Left kidney (tissue), 8 donors: ENCODE measurements at places on chromosomes 2 and 18. TPM values are rescaled to one million over a fixed set of nuclear protein-coding genes. Genes with fewer than 3 reads are reported as not detected.

DBI gene
- 219 TPM for polyA plus RNA-seq

TMEM247 gene
- polyA plus RNA-seq, result not detected

GRCh38 chr18:69944436-69944835, 3.2 kb downstream of the CD226 start:
- no peak for DNase-seq

CRYGC gene
- not detected for polyA plus RNA-seq

- DNase-seq, result no peak
Measured at GRCh38 chr2:47174733-47175361, 19.7 kb upstream of the STPG4 start.

GRCh38 chr2:158773121-158773520, 22.0 kb upstream of the DAPL1 start:
- no peak for DNase-seq

DNA sequence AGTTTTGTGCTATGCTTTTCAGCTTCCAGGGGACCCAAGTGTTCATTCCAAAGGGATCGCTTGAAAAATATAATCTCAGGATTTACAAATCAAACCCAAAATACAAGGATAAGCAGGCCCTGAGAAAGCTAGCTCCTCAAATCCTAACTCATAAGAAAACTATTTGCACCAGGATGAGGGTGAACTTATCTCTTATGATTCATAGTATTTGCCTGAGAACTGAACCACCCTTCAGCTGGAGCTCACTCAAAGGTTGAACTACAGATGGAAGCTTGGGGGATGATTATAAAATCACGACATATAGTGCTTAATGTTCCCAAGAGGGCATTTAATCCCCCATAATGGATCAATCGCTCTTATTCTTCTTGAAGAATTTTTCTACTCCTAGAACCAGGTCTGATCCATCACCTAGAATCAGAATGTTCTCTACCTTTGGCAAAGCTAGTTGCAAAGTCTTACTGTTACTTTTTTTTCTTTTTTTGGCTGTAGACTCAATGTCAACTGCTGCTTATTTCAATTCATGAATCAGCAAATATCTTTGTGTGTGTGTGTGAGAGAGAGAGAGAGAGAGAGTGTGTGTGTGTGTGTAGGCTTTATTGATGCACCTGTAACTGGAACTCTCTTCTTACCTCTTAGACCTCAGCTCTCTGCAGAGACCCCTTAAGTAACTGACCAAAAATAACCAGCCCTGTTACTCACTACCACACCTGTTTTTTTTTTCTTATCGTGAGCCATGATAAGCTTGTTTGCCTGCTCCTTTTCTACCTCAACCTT, 44.8 kb downstream of the ARL4C start:
- no peak for DNase-seq

DNA sequence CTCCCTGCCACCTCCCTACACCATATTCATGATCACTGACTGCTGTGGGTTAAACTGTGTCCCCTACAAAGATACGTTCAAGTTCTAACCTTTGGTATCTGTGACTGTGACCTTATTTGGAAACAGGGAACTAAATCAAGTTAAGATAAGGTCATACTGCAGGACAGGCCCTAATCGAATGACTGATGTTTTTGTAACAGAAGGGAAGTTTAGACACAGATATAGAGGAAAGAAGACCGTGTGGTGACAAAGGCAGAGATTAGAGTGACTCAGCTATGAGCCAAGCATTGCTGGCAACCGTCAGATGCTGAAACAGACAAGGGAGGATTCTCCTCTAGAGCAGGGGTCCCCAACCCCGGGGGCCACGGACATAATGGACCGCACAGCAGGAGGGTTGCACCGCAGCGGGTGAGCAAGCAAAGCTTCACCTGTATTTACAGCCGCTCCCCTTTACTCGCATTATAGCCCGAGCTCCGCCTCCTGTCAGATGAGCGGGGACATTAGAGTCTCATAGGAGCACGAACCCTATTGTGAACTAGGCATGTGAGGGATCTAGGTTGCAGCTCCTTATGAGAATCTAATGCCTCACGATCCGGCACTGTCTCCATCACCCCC, 28.9 kb upstream of the RNF152 start:
- DNase-seq, result no peak

TBR1 gene
- polyA plus RNA-seq, result 0.03 TPM

DNA sequence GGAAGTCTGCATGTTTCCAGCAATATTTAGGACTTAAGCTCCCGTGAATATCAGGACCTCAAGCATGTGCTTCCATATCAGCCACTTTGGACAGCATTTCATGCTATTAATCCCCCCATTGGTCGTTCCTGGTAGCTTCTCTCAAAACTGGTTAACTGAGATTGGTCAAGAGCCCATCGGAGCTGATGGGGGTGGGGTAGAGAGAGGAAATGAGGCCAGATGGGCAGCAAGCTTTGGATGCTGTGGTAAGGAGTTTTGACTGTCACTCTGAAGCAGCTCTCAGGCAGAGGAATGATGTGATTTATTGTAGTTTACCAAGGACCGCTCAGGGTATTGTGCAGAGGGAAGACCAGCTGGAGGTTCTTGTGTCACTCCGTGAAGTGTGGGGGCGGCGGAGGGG, 81.8 kb downstream of the FAM168B start:
- no peak for DNase-seq

DNA sequence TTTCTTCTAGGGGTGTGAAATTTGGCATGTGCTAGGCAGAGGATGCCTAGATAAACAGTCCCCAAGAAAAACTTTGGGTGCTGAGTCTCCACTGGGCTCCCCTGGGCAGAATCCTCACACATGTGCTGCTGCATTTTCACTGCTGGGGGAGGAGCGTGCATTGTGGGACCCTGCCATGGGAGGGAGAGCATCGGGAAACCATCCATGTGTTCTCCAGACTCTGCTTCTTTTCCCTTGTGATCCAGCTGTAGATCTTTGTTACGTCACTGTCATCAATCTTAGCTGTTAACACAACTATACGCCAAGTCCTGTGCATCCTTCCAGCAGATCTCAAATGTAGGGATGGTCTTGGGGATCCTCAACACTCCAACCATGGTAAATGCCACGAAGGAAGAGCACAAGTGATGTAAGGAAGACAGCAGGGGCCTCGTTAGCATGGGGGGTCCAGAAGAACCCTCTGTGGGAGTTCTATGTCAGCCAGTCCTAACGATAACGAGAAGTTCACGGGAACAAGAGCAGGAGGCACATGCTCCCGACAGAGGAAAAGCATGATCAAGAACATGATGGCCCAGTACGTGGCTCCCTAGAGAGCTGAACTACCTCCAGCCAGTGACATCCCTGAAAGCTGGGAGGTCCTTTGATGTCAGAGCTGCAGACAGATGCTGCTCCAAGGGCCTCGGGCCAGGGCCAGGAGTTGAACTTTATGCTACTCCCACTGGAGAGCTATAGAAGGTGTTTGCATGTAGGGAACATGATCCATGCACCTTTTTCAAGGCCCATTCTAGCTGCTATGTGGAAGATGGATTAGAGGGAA, 41.1 kb upstream of the NPAS2 start:
- DNase-seq, result no peak

DNA sequence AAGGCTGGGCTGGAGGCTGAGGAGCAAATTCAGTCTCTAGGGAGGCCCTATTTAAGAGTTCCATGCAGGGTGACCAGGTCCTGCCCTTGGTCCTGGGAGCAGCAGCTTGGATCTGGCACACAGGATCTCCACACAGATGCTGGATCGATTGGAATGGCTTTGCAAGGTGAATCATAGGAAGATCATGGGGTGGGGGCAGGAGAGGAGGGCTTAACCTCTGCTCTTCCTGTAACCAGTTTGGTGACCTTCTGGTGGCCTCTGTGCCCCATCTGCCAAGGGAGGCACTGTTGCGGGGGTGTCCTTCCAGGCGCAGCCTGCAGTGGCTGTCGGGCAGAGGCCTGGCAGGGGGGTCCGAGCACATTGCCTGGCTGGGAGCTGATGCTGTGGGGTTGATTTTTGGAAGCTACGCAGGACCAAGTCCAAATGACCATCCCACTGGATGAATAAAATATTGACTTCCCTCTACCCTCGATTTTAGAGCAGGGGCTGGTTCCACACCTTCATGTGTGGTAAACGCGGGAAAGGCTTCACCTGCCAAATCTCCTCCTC, 79.7 kb downstream of the EDAR start:
- no peak for DNase-seq

SERPINB2 gene
- polyA plus RNA-seq, result 0.10 TPM

GRCh38 chr2:231554327-231554726, 24.1 kb upstream of the NMUR1 start:
- no peak for DNase-seq

DAW1 gene
- 0.52 TPM for polyA plus RNA-seq

DNA sequence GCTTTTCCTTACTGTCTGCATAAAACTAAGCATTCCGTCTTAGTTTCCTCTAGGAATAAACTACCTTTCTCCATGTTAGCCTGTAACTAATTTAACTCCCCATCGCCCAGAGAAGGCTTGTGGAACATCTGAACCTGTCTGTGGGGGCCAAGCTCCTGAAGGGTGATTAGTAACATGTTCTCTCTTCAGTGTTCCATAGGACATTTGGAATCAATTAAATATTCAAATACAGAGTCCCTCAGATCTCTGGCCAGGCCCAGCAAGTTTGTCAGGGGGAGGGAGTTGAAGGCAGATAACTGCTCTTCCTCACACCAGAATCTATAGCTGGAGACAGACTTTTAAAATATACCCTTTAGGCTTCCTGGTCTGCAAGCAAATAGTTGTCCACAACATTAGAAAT, 8.8 kb downstream of the RDH14 start:
- DNase-seq, result no peak

SLC5A7 gene
- polyA plus RNA-seq, result 1.3 TPM

DNA sequence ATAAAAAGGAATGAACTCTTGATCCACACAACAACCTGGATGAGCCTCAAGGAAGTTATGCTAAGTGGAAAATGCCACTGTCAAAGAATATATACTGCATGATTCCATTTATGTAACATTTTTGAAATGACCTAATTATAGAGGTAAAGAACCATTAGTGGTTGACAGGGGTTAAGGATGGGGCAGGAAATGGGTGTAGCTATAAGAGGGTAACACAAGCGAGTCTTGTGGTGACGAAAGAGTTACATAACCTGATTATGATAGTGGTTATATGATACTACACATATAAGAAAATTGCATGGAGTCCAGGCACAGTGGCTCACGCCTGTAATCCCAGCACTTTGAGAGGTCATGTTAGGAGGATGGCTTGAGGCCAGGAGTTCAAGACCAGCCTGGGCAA, 346.6 kb upstream of the PKDCC start:
- DNase-seq, result no peak

OR6B2 gene
- polyA plus RNA-seq, result not detected

DNA sequence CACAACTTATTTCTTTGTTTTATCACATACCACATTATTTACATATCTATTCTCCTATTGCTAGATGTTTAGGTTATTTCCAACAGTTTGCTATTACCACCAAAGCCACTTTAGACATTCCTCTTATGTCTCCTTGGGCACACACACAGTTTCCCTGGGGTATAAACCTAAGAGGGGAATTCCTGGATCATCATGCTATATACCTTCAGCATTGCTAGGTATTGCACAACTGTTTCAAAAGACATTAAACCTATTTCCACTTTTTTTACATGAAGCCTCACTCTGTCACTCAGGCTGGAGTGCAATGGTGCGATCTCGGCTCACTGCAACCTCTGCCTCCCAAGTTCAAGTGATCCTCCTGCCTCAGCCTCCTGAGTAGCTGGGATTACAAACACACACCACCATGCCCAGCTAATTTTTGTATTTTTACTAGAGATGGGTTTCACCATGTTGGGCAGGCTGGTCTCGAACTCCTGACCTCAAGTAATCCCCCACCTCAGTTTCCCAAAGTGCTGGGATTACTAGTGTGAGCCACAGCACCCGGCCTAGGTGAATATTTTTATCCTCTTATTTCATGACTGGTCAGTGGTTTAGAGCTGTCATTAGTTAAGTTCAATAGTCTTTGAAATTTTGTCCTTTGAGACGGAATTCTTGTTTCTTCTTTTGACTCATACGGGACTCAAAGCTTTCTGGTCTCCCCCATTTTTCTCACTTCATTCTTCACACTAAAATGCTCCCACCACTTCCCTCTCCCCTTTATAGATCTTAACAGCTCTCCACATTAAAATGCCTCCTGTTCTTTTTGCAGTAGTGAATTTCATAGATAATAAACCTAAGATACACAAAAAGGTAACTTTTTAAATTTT, 30.3 kb downstream of the SULT1C4 start:
- no peak for DNase-seq

LAMA3 gene
- 2.0 TPM for polyA plus RNA-seq

DNA sequence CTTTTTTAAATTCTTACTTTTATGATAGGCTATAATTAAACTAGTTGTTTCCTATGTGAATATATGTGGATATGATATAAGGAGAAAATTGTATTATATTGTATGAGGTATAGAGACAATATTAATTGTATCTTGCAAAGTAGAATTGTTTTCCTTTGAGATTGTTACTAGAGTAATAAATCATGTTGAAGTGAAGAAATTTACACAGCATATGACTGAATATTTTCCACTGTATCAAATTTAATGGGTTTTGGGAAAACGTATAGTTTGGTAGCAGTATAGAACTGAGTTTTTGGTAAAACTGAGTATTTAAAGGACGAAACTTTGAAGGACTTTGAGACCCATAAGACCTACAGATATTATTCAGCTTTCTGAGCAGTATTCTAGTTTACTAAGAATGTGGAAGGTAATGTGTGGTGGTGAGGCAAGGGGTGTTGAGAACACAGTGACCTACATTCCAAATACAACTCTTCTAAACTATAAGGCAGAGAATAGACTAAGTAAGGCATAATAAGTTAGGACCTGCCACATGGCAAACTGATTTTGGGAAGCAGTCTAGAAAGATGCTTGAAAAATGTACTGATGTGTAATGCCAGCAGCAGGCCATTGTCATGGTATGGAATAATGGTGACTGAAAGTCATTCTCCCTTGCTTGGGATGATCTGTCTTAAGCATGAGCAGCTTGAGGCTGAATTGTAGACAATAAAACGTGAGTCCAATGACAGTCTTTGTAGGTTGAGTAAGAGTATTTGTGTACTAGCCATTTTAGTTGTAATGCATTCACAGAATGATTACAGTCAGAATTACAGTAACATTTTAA, 29.6 kb downstream of the PKP4 start:
- DNase-seq, result no peak

DNA sequence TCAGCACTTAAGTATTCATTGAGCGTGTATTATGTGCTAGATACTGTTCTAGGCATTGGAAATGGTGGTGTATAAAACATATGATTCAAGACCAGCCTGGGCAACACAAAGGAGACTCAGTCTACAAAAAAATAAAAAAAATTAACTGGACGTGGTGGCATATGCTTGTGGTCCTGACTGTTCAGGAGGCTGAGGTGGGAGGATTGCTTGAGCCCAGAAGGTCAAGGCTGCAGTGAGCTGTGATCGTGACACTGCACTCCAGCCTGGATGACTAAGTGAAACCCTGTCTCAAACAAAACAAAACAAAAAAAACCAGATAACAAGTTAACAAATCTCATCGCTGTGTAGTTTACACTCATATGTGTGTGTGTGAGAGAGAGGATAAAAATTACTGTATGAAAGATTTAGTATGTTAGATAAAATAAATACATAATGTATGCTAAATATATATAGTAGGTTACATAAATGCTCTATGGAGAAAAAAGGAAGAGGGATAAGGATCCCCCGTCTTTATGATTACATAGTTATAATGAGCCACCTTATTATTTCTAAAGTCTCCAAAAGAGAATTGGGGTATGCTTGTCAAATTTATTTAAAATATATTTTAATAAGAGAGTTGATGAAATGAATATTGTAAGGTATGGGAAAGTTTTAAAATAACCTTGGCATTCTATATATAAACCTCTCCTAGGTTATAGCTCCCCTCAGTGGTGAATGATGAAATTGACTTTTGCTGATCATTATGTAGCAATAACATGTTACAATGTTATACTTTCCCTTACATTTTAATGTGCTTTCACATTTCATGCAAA, 69.2 kb downstream of the EHBP1 start:
- DNase-seq, result peak; percentile 50

- no peak for DNase-seq
Measured at GRCh38 chr2:41741951-41742595, 305.7 kb upstream of the PKDCC start.

IL36G gene
- 0.67 TPM for polyA plus RNA-seq
